GM23338 (cell line): ENCODE measurements at places on chromosomes 7 and 10. TPM values are rescaled to one million over a fixed set of nuclear protein-coding genes. Genes with fewer than 3 reads are reported as not detected.

Gene UPF2
- polyA plus RNA-seq, result 72.0 and 78.5 TPM in 2 replicates

Gene C10orf62
- not detected in 2 replicates for polyA plus RNA-seq

Gene MBLAC1
- polyA plus RNA-seq, result 2.4 and 2.7 TPM in 2 replicates

Gene SLC18A3
- polyA plus RNA-seq, result 0.09 and 0.16 TPM in 2 replicates

Gene TWIST1
- 0.24 and 0.35 TPM in 2 replicates for polyA plus RNA-seq

Gene TMEM176B
- polyA plus RNA-seq, result 0.42 and 0.83 TPM in 2 replicates
